ENCODE measurements at places on chromosomes 6 and 20. TPM values are rescaled to one million over a fixed set of nuclear protein-coding genes. Genes with fewer than 3 reads are reported as not detected.

- DNase-seq, result no peak
Observed at GRCh38 chr6:123316733-123317323, 319.9 kb downstream of the TRDN start.

DNA sequence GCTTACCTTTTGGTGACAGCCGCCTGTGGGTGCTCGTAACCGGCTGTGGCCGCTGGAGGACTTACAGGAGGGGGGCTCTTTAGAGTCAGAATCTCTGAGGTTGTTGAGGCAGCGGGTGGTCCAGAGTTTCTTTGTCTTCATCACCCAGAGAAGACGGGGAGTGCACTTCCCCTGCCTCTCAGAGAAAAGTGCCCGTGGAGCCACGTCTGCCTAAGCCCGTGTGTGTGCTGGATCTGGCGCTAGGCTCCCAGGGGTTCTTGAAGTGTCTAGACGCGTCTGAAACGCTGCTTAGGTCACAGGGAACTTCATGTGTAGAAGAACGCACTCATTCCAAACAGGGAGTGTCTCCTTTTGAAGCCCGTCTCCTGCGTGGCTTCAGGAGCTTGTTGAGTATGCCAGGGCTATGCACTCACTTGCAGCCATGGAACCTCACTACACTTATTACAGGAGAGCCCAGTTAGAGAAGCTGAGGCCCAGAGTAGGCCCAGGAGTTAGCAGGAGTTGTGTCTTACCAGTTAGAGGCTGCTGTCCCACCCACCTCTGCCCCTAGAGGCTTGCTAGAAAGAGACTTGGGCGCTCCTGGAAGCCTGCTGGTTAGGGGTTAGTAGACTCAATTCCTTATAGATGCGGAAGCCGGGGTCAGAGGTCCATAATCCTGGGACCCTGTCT lies 1.3 kb downstream of the LSM14B start:
- no peak for DNase-seq

DNA sequence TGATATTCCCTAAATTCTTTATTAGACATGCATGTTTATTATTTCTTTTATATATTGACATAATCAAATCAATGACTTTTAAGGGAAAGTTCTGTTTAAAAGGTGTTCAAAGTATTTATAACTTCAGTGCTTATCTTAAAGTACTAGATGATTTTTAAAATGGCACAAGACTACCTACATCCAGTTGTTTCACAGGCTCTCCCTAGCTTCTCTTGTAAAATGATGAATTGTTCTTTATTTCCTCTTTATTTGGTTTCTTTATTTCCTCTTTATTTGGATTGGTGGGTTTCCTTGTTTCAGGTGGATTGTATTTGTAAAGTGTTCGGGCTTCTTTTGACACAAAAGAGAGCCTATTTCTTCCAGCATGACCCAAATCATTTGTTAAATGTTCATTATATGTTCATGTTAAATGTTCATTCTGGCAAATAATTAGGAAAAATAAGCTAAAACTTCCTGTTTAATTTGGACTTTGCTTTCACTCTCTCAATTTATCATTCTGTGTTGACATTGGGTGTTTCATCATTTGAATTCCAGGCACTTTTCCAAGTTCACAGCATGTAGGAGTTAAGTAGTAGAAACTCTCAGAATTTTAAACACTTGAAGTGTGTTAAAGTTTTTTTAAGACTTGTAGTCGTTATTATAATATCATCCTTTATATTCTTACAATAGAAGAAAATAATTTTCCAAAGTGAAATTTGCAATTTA lies 24.6 kb downstream of the MLIP start:
- peak; percentile 21 for DNase-seq

DNA sequence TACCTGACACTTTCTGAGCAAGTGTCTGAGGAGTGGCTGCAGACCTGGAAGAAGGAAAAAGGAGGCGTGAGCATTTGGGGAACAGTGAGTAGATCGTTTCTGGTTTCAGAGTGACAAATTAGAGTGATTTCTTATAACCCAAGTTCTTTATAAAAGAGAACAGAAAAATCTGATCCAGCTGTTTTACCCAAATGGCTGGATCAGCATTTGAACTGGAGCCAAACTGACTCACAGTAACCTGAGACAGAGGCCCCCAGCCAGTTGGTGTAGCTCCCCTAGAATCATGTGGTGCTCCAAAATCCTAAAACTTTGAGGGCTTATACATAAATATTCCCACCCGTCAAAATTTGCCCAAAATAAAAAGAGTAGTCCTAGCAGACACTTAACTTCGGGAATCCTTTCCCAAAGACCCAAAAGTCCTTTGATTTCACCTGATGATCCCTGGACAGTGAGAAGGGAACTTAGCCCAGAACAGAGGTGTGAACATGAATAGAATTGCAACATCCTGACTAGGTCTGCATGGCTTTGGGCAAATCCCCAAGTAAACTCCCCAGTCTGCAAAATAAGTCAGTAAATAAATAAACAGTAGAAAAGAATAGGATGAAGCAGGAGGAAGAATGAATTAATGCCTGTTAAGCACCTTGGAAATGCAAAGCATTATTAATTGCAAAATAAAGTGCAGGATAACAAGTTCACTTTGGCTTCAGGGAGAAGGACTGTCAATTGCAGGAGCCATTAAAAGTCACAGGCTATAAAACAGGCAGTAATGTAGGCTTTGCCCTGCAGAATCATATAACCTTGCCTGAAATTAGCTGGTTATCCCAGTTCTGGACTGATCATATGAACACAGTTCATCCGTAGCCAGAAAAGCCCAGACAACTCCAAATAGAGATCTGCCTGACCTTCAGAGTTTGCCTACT lies 262.0 kb upstream of the JARID2 start:
- no peak for DNase-seq

The EFCAB8 gene
- total RNA-seq, result 0.20 TPM

The COL21A1 gene
- total RNA-seq, result 3.3 TPM

The GJA10 gene
- total RNA-seq, result not detected

The GSTA3 gene
- total RNA-seq, result not detected

The STMND1 gene
- 2.2 TPM for total RNA-seq

GRCh38 chr6:28124971-28125353 lies 553 bp downstream of the ZSCAN16 start:
- no peak for DNase-seq

- no peak for DNase-seq
Observed at GRCh38 chr6:136823128-136823660, 802 bp downstream of the PEX7 start.

DNA sequence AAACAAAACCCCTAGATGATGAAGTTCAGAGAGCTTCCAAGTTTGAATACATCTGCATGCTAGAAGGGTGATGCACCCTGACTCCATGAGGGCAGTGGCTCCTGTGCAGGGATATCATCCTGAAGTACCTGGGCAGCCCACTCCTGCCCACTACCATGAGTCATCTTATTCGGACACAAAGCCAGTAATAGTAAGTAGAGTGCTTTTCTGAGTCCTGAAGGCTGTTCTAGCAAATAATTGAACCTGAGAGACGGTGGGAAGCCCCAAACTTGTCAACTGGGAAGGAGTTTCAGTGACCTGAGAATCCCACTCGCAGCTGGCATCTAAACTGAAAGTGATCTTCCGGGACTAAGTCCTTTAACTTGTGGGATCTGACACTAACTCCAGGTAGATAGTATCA lies 152.9 kb upstream of the COL21A1 start:
- DNase-seq, result no peak

DNA sequence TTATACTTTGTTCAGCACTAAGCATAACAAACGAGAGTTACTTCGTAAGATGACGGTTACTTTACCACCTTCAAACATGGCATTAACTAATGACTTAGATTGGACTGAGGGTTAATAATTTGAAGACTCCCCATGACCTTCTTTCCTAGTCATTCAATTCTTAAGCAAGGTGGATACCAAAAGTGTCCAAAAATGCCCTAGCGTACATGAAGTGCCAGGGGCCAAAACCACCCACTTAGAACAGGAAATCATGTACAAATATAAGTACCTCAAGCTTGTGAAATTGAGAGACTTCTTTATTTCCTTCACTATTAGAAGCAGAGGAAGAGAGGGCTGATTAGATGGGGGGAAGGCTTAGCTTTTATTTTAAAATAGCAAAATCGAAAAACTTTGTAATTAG lies 166.4 kb downstream of the ATXN1 start:
- DNase-seq, result no peak

- peak; percentile 79 for DNase-seq
Observed at GRCh38 chr6:125821825-125822281, 31.1 kb downstream of the NCOA7 start.

The HLA-DRB1 gene
- 174 TPM for total RNA-seq

- no peak for DNase-seq
Observed at GRCh38 chr6:132715881-132716637, 2.2 kb upstream of the VNN1 start.

DNA sequence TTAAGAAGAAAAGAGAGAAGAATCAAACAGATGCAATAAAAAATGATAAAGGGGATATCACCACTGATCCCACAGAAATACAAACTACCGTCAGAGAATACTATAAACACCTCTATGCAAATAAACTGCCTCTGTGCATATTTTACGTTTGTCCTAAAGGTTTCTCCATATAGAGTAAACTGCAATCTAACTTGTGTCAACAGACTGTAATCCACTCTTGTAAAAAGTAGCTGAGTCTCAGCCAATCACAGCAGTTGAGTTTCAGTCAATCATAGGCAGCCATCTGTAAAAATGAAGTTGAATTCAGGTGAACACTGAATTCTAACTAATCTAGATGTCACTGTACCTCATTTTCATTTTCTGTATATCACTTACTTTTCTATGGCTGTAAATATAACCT lies 112.2 kb upstream of the SYNCRIP start:
- no peak for DNase-seq

The TCP11 gene
- total RNA-seq, result not detected

- no peak for DNase-seq
Observed at GRCh38 chr20:45948261-45948733, 13.8 kb downstream of the PCIF1 start.

The TP53TG5 gene
- total RNA-seq, result not detected

GRCh38 chr6:126909493-126909892 lies 209.0 kb upstream of the RSPO3 start:
- DNase-seq, result no peak

The EEF1E1 gene
- total RNA-seq, result 11.6 TPM

DNA sequence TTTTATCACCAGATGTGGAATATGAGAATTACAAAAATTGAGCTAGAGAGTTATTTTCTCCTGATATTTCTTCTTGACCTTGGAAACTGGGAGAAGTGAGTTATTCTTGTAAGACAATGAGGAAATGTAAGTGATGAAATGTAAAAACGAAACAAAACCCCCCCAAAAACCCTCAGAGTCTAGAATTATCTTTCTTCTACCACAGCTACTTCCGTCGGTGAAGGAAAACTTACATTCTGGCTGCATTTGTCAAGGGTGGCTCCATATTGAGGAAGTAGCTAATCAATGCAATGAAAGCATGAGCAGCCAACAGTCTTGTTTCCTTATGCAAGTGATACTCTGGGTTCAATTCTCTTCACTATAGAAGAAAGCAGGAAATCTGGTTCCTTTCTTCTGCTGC lies 661.7 kb upstream of the CITED2 start:
- DNase-seq, result no peak

DNA sequence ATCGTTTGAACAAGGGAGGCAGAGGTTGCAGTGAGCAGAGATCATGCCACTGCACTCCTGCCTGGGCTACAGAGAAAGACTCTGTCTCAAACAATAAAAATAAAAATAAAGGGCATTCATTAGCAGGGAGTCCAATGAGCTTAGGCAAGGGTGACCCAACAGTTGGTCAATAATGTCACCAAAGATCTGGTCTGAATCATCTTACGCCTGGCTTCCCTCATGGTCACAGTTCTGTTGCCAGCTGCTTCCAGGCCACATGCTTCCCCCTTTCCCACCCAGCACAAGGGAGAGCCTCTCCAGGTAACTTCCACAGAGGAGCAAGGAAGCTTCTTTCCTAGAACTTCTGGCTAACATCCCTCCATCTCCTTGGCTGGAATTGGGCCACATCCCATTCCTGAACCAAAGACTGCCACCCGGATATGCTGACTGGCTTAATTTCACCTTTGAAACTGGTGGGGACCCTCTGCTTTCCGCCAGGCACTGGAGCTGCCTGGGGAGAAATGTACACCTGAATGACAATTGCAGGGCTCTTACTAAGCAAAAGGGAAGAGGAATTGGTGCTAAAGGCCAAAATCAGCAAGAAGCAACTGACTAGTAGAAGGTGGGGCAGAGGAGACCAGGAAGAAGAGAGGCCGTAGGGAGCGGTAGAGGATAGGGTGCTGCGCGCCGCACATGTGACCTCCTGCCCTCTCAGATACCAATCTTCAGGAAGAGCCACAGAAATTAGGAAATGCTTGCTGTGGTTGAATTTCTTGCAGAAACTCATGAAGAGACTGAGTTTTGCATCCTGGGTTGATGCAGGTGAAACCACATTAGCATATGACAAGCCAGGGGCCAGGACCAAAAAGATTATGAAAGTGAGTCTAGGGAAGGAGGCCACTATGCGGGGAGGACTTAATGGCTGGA lies 8.3 kb upstream of the SCML4 start:
- no peak for DNase-seq

The SOX18 gene
- 30.1 TPM for total RNA-seq

DNA sequence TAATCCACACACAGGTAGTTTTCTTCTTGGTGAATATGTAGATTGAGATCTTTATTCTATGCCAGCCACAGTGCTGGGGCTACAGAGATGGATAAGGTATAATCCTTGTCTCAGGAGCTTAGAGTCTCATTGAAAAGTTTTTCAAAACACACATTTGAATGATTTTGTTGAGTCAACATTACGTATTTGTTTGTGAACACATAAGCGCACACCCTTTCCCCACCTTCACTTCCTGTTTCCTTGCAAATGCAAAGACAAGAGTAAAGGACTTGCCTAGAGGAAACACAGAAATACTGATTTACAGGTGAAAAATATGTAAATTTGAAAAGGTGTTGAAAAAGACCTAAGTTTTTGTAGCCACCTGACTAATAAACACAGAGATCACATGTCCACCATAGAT lies 27.8 kb downstream of the VAPB start:
- no peak for DNase-seq

The TREML2 gene
- total RNA-seq, result not detected

DNA sequence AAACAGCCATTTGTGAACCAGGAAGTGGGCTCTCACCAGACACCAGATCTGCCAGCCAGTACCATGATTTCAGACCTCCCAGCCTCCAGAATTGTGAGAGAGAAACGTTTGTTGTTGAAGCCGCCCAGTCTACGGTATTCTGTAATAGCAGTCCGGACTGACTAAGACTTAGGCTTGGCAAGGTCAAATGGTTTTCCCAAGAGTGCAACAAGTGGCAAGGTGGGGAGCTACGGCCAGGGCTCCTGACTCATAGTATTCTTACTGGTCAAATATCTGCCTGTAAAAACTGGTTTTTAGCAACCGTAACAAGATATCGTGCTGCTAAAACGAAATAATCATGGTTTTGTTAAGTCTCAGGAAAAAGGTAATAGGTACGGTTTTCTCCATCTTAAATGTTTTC lies 37.8 kb downstream of the MCUR1 start:
- no peak for DNase-seq

DNA sequence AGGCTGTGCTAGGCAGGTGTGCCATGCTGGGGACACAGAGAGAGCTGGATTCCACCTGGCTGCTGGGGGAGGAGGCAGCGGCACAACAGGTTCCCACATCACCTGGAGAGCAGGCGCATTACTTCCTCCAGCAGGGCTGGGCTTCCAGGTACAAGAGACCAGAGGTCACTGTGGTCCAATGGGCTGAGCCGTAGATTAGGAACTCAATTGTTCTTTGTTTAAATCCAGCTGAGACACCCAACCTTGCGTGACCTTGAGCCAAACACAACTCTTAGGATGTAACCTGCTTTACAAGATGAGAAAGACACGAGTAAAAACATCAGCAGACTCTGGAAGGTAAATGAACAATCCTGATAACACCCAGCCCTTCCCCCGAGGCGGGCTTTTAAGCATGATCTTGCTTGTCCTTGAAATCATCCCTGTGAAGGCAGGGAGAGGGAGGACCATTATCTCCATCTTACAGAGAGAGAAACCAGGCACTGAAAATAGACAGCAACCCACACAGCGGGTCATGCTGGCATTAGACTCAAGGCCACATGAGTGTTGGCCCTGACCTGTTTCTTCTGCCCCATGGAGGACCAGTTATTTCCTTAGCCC lies 216.5 kb upstream of the RREB1 start:
- DNase-seq, result peak; percentile 81

Data from mucosa of gallbladder (tissue), 1 donor.